ENCODE measurements at places on chromosomes 13 and 19.

DNA sequence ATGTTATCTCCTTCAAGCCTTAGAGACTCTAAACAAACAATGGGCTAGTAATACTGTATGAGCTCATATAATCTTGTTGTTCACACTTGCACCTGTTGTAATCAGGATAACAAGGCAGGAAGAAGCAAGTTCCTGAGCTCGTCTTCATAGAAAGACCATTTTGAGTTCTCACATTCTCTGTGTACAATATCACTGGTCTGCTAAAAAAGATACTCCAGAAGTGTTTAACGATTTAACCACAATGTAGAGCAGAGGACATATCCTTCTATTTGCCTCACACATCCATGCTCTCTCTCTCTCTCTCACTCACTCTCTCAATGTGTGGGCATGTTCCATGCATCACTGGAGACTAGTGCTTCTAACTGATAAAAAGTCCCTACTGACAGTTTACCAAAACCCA, 122.9 kb downstream of the MIPEP start:
- DNase-seq: no peak

DNA sequence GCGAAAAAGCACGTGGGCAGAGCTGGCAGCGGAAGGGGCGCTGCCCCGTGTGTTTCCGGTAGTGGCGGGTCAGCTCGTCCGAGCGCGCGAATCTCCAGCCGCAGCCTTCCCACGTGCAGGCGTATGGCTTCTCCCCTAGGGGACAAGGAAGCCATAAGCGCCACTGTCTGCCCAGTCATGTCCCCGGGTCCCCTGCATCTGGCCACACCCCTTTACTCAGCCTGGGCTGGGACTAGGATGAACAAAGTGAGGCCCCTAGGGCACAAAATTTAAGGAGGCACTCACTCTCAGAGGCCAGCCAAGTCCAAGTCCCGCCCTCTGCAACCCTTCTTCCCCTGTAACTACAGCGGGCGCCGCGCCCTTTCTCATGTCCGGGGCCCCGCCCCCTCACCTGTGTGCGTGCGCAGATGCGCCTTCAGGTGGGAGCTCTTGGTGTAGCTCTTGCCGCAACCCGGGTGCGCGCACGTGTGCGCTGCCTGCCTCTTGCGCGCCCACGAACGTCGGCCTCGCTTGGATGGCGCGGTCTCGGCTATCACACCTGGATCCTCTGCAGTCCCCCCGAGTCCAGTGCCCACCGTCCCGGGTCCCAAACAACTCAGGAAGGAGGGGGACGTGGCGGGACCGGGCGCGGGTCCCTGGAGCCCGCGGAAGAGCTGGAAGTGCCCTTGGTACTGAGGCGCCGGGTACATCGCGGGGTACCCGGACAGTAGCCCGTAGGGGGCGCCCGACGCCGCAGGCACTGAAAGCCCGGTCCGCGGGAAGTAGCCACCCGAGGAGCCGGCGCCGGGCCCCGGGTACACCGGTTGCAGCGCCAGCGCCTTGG, 1.9 kb downstream of the KLF1 start:
- DNase-seq: peak; percentile 95

- no peak for DNase-seq
Measured at GRCh38 chr19:5893907-5894703, 9.5 kb downstream of the NDUFA11 start.

- DNase-seq: peak; percentile 19
Measured at GRCh38 chr19:38596057-38596981, 21.4 kb downstream of the MAP4K1 start.

DNA sequence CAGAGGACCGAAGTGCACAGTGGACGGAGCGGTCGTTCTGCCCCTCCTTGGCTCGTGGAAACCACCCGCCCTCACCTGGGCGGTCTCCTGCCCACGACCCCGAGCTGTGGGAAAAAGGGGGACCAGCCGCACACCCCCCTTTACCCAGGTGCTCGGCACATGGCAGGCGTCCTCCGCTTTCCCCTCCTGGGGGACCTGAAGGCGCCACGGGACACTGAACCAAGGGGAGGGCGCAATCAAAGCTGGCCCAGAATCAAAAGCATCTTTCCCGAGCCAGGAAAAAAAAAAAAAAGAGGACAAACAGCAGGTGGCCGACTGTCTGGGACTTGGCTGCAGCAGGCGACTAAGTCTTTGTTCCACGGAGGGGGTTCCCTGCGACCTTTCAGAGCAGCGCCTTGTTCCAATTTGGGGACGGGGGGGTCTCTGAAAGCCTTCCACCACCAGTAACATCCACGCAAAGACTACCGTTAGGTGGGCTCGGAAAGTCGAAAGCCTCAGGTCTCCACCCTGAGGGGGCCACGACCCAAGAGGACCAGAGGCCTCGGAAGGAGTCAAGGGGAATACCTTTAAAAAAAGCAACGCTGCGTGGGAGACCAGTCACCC, 1.1 kb downstream of the MBD3 start:
- no peak for DNase-seq

- no peak for DNase-seq
Measured at GRCh38 chr13:86681223-86681622, 882.0 kb upstream of the SLITRK6 start.

DNA sequence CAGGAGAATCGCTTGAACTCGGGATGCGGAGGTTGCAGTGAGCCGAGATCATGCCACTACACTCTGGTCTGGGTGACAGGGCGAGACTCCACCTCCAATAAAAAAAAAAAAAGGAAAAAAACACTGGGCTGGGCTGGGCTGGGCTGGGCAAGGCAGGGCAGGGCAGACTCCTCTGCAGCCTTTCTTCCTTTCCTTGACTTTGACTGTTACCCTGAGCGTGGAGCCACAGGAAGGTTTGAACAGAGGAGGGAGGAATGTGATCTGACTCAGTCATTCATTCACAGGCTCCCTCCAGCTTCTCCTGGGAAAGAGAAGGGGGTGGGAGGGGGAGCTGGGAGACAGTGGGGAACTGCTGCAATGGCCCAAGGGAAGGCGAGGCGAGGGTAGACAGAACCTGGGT, 2.7 kb upstream of the ACTN4 start:
- no peak for DNase-seq

DNA sequence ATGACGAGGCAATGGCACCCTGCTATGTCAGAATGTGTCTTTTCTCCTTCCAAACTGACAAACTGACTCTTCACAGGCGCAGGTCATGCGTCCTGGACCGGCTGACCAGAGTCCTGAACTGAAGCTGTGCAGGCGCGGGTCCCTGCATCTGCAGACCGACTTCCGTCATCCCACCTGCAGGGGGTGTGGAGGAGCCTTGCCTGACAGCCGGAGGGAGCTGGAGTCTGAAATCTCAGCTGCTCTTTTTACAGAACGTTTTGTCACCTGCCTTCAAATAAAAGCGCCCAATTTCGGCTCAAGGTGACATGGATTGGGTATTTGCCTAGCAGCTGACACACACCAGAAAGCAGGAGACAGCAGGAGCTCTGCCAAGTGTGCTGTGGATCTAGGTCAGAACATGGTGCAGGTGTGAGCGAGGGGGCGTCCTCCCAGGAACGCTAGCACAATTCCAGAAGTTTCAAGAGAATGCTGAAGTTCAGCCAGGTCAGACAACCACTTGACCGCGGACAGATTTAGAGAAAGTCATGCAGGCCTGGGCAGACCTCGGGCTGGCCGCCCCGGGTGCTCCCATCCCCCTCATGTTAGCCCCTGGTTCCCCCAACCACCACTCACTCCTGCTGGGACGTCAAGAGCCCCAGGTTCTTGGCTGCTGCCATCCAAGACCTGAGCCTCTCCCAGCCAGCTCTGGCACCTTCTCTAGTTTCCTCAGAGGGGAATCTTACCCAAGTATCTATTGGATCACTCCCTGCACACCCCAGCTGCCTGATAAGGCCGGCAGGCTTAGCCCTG, 32.8 kb downstream of the ELL start:
- DNase-seq: no peak

- no peak for DNase-seq
Measured at GRCh38 chr13:43229506-43229905, 206.1 kb downstream of the DNAJC15 start.

DNA sequence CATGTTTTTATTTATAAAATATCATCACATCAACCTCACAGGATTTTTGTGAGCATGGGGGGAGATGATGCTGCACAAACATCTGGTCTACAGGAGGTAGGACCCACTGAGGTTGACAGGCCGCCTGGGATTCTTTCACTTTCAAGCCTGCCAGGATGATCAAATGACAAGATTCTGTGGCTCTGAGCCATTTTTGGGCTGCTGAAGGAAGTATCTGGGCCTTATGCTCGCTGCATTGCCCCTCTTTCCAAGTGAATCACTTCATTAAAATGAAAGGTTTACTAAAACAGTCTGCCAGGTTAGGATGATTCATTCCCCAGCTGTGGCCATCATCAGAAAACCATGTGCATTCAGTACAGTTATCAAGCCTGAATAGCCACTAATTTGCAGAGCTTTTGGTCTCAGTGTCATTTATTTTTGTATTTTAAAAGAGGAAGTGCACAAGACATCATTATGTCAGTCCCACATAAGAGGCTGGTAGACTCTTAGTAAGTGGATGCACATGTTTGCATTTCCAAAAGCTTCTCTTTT, 34.4 kb downstream of the STARD13 start:
- DNase-seq: peak; percentile 1

- no peak for DNase-seq
Measured at GRCh38 chr13:19596960-19597361, 35.6 kb upstream of the TPTE2 start.

DNA sequence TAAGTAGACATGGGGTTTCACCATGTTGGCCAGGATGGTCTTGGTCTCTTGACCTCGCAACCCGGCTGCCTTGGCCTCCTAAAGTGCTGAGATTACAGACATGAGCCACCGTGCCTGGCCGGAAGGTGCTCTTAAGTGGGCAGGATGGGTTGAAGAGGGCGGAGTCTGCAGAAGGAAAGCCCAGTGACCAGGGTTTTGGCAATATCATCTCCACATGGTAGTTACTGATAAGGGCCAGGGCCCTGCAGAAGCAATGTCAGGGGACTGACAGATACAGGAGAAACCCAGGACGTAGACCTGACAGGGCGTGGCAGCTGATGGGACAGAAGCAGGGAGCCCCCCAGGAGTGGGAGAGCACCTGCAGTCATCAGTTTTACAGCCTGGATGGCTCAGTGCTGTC, 45.7 kb upstream of the RNF113B start:
- no peak for DNase-seq

DNA sequence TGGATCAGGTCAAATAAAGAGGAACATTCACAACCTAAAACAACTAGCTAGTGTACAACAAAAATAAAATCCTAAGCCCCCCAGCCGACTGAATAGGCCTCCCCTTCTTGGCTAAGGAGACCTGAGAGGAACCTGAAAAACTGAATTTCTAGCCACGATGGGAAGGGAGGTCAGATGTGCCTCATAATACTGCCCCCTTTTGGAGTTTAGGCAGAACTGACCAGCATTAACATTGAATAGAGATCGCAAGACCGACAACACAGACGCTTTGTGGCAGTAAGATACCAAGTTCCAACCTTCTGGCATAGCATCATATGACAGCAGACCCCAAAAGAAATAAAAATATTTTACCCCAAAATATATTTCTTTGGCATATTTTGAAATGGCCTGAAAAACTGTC, 15.9 kb downstream of the CBY2 start:
- DNase-seq: peak; percentile 39

GRCh38 chr13:37107868-37108267, 2.4 kb upstream of the CSNK1A1L start:
- DNase-seq: no peak

Measured in activated CD4-positive, alpha-beta T cell treated with anti-CD3 and anti-CD28 coated beads, Interleukin-10, Interleukin-2, amounts not matched to agents 100 ng/mL and 50 ng/mL, durations not matched to agents 16 hours and 8 hours (primary cell).